ENCODE measurements at places on chromosomes 12 and 14.
A peak's percentile ranks its signal among the peaks of the same experiment; 100 is the strongest.

- no peak for DNase-seq
Observed at GRCh38 chr12:51071663-51072062, 11.7 kb downstream of the CSRNP2 start.

GRCh38 chr12:6465467-6466183 lies 4.9 kb downstream of the VAMP1 start:
- DNase-seq, result peak; percentile 68

- DNase-seq, result no peak
Observed at GRCh38 chr14:59280961-59281360, 92.5 kb downstream of the DAAM1 start.

DNA sequence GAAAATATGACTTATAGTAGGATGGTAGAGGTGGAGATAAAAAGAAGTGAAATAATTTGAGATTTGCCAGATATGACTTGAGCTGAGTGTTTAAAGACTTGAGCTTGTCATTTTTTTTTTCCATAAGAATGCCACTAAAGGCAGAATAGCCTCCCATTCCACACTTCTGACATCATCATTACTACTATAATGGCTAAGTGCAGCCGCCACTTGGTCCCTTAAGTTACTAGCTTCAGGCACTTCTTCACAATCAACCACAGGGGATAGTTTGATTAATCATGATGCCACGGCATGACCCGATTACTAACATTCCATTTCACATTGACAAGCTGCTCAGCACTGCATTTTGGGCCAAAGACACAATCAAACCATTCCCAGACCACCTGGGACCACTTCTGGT lies 127.9 kb downstream of the EFCAB11 start:
- DNase-seq, result no peak

DNA sequence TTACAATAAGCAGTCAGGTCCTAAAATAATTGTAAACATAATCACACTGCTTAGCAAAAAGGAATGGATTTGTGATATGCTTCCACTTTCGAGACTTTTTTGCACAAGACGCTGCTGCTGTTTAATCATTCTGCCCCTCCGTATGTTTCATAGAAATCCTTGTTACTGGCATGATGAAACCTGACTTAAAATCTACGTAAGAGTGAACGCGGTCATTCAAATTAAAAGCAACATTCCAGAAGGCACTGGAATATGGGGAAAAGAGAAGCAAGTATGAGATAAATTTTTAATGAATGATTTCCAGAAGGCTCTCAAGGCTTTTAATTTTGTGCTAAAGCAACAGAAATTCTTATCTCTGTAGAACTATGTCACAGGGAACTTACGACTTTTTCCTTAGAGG lies 1.1 kb downstream of the CNIH1 start:
- no peak for DNase-seq

DNA sequence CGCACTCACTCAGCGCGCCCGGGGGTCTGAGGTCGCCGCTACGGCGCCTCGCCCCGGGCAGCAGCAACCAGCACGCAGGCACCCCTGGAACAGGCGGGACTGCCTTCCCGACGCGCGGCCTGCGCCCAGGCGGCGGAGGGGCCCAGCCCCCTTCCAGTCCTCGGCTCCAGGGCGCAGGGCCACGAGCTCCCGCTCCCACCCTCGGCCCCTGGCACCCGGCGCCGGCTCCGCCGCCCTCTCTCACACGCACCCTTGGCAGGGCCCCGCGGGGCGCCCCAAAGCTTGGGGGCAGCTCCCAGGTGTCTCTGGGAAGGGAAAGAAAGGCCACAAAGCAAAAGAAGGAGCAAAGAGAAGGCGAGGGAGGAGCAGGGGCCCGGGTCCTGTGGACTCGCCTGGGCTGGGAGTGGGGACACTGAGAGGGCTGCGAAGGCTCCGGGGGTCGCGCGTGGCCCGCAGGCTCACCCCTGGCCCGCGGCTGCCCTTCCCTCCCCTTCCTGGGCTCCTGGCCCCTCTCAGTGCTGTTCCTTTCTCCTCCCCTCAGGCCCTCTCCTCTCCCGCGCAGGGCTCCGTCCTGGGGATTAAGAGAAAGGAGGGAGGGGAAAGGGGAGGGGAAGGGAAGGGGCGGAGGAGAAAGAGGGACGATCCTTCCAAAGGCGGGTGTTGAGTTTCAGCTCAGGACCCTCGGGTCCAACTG lies 907 bp upstream of the EFS start:
- no peak for DNase-seq

DNA sequence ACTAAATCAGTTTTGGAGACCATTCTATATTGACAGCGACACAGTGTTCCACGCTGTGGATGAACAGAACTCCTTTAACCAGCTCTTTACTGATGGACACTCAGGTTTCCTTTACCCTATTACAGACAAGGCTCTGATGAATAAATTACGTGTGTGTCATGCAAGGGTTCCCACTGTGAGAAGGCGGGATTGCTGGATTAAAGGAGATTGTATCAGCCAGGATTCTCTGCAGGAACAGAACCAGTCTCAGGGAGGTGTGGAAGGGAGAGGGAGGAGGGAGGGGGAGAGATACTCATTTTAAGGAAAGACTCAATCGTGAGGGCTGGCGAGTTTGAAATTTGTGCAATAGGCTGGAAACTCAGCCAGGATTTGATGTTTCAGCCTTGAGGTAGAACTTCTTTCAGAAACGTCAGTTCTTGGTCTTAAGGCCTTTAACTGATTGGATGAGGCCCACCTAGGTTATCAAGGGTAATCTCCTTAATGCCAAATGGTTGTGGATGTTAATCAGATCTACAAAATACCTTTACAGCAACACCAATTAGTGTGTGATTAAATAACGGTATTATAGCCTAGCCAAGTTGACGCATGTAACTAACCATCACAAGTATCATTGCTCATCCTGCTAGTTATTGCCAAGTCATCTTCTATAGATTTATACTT lies 104.0 kb downstream of the GCH1 start:
- no peak for DNase-seq

DNA sequence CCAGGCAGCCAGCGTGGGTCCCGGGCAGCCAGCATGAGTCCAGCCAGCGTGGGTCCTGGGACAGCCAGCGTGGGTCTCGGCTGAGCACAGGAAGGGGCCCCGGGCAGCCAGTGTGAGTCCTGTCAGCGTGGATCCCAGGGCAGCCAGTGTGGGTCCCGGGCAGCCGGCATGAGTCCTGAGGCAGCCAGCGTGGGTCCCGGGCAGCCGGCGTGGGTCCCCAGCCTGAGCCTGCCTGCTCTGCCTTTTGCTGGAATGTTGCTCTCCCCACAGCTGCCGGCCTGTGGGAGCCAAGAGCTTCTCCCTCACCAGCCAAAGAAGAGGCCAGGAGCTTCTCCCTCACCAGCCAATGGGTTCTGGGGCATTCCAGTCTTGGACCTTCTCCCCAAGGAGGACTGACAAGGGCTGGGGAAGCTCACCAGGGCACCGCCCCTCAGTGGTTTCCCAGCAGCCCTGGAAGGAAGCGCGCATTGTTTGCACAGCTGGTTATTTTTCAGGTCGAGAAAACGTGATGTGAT lies 15.0 kb upstream of the RFLNA start:
- no peak for DNase-seq

DNA sequence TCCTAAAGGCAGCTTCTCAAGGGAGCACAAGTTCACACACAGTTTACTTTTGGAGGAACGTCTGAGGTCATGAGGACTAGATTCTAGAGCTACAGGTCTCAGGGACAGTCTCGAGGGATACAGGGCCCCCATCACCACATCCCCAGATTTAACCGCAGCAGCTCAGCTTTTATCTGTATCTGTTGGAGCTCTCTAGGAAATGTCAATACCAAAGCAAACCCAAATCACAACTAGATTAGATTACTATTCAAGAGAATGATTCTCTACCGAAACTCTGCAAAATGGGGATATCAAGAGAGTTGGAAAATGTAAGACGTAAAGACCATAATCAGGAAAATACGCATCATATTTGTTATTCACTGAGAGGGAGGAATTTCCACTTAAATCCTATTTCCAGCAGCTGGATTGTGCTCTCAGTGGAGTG lies 4.0 kb upstream of the MYRFL start:
- no peak for DNase-seq

DNA sequence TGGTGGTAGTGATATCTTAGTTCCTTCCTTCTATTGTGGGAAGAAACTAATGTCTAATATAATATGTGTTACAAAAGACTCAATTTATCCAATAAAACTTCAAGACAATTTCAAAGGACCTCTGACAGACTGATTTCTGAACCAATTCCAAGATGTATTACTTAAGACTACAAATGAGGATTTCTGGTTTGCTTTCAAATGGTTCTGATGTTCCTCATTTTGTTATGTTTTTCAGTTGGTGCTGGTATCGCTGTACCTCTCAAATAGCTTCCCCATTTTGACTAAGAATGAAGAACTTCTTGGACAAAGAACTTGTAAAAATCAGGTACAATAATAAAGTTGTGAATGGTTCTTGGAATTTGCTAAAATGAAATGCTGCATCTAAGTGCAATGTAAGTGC lies 19.4 kb upstream of the MBIP start:
- no peak for DNase-seq

DNA sequence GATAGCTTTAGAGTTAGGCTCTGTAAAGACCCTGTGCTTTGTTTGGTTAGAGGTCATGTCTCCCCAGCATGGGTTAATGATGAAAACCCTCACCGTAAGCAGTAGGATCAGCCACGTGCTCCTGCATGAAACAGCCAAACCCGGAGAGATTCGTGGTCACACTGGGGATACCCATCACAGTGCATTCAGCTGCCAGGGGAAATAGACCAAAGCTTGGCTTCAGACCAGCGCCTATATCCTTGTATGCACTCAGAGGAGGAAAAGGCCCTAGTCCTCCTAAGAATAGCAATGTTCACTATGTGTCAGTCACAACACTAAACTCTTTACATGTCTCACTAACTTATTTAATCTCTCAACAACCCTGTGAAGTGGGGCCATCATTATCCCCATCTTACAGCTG lies 16.3 kb downstream of the SPX start:
- DNase-seq, result no peak

DNA sequence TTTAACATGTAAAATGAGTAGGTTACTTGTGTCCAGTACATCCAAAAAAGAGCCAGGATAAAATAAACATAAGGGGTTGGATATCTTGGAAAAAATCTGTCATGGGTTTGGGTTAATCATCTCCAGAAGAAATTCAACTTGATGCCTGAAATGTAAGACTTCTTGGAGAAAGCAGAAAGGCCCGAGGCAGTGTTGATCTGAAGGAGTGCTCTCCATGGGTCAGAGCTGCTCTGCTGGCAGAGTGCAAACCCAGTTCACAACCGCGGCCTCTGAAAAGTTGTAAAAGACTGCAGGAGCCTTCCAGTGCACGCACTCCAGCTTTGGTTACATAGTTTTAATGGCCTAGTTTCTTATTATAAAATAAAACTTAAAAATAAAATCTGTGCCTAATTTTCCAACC lies 97.3 kb upstream of the ALX1 start:
- DNase-seq, result no peak

DNA sequence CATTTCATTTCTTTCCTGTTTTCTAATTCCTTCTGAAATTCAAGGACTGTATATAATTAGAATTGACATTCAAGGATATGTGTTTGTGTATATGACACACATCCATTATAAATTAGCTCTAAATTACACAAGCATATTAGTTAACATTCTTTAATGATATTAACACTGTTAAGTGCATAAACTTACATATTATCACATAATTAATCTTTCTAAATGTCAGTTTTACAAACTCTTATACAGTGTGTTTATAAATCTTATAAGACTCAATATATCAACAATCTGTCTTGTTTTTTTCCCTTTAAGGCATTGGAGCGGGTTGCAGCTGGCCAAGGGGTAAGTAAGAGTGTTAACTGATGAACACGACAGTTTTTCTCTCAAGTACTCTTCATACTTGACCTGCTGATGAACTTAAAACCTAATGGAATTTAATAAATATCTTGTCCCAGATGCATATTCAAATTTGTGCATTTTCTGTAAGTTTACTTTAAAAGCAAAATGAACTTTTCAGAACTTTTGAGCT lies 76.1 kb downstream of the METTL25 start:
- no peak for DNase-seq

DNA sequence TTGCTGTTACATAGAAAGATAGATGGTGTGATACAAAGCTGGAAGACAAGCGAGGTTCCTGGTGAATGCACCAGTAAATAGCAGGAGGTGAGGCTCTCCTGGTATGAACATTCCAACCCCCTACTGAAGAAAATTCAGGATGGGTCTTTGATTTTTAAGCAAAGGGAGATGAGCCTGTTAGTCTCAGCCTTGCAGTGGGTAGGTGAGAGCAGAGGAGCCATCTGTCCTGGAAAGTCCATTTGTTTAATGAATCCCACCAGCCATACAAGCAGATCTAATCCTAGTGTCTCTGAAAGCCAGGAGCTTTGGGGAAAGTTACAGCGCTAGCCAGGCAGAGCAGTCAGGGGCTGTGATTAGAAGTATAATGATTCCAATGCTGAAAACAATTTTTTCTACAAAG lies 234.8 kb upstream of the FOXN3 start:
- DNase-seq, result no peak

DNA sequence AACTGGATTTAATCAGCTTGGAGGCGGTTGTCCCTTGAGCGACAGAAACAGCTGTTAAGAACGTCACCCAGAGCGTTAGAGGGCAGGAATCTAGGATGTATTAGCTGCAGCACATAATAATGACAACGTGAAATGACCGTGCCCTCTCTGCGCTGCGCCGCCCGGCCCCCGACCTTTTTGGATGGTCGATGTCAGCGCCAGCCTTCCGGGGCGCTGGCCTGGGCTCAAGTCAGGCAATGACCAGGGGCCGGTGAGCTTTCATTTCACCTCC lies 427 bp upstream of the TMEM120B start:
- DNase-seq, result peak; percentile 13

- DNase-seq, result no peak
Observed at GRCh38 chr12:57416039-57416996, 14.5 kb downstream of the R3HDM2 start.

DNA sequence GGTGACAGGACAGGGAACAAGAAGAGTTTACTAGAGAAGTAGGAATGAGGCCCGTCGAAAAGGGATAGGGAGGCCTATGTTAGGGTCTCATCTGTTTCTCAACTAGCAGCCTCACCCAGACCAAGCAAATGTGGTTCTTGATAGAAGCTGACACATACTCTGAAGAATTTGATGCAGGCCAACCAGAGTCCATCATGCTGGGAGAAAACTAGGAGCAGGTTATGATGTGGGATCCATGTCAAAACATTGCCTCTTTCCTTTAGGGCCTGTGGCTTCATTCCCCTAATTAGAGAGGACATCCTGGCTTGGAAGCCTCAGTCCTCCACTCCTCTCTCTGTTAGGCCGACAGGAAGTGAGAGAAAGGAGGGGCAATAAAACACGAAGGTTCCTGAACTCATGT lies 122.8 kb downstream of the NTF3 start:
- no peak for DNase-seq

Data from CD4-positive, alpha-beta T cell treated with Interleukin-15 for 4 hours (primary cell).